ENCODE measurements at places on chromosomes 2 and 18.

DNA sequence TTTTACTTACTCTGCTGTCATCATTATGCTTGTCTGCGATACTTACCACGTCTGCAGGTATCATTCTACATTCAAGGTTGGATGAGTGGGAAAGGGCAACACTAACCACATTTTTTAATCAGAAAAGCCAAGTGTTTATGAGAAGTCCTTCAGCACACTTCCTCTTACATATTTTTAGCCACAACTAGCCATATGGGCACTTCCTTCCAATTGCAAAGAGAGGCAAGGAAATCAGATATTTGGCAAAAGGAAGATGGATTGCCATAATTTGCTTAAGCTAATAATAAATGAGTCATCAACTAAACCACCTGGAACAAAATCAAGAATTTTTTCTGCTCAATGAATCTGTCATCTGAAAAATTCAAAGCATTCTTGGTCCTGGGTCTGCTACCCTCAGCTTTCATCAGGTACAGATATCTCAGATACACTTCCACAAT is 16.7 kb upstream of the MRO start:
- no peak for DNase-seq

GRCh38 chr18:74905247-74905646 is 303.7 kb downstream of the PTGR3 start:
- DNase-seq = no peak

GRCh38 chr2:238879621-238880377 is 31.9 kb downstream of the TWIST2 start:
- no peak for DNase-seq

GRCh38 chr2:152924722-152925121 is 206.3 kb downstream of the ARL6IP6 start:
- no peak for DNase-seq

All from GM04504 (cell line).